Stimulated activated CD4-positive, alpha-beta T cell treated with anti-CD3 and anti-CD28 coated beads, Interleukin-15, amount 100 ng/mL, for 48 hours (primary cell): ENCODE measurements at places on chromosomes 4 and X.
A peak's percentile ranks its signal among the peaks of the same experiment; 100 is the strongest.

- DNase-seq: no peak
Measured at GRCh38 chrX:2595258-2595657, 94.5 kb upstream of the DHRSX start.

GRCh38 chr4:7978489-7978888, 38.8 kb upstream of the AFAP1 start:
- no peak for DNase-seq

- no peak for DNase-seq
Measured at GRCh38 chrX:153398275-153398960, 2.7 kb downstream of the PNMA6E start.

- no peak for DNase-seq
Measured at GRCh38 chrX:108701633-108702032, 34.7 kb downstream of the IRS4 start.

DNA sequence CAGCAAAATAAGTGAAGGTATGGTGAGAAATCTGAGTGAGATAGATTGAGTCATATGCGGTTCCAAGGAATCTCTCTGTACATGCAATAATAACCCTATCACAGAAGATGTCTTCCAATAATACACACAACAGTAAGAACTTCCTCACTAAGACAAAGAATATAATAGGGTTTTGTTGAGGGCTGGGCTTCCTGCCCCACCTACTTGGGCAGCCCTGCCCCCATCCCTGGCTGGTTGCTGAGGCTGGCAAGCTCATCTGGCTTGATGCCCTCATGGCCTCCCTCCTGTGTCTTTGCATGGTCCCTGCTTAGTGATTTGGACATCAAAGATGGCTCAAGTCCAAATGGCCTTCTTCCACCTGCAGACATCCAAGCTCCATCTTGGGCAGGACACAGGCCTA, 2.7 kb downstream of the GEMIN8 start:
- DNase-seq: no peak

DNA sequence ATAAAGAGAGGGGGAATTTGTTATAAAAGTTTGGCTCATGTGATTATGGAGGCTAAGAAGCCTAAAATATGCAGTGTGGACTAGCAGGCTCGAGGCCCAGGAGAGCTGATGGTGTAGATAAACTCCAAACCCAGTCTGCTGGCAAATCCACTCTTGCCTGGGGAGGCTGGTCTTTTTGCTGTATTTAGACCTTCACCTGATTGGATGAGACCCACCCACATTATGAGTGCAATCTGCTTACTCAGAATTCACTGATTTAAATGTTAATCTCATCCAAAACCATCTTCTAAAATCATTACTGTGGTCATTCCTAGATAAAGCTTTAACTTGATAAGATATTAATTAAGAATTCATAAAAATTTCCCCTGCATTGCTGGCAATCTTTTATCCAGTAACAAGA, 473.2 kb downstream of the TMA16 start:
- no peak for DNase-seq

GRCh38 chrX:2867206-2867605, 38.5 kb downstream of the GYG2 start:
- no peak for DNase-seq

DNA sequence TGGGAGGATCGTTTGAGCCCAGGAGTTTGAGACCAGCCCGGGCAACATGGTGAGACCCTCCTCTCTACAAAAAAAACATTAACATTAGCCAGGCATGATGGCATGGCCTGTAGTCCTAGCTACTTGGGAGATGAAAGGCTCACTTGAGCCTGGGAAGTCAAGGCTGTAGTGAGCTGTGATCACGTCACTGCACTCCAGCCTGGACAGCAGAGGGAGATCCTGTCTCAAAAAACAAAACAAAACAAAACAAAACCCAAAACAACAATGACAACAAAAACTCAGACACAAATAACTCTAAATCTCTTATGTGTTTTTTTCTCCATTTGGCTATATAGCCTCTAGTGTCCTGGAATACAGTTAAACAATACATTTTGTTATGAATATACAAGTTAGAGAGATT, 127.3 kb upstream of the STK26 start:
- DNase-seq: no peak

DNA sequence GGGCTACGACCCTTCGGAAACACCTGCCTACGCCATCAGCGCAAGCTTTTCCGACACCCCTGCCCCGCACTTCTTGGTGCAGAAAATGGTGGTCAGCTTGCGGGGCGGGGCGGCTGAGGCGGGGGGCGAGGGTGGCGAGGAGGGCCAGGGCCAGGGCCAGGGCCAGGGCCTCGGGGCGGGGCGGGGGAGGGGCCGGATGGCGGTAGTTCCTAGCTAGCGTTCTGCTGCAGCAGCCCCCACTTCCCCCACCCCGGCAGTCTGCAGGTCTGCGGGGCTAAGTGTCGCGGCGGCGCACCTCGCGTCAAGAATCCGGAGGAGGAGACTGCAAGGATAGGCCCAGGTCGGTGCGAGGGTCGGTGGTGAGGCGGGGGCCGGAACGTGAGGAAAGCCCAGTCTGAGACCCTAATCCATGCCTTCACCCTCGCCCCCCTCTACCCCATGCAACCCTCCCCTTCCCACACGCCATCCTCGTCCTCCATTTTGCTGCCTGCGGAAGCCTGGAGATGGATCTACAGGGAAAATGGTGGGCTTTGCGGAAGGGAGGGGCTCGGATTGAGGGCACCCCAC, 600 bp downstream of the BEX4 start:
- DNase-seq: no peak

GRCh38 chrX:153649178-153649914, 2.3 kb downstream of the DUSP9 start:
- no peak for DNase-seq

DNA sequence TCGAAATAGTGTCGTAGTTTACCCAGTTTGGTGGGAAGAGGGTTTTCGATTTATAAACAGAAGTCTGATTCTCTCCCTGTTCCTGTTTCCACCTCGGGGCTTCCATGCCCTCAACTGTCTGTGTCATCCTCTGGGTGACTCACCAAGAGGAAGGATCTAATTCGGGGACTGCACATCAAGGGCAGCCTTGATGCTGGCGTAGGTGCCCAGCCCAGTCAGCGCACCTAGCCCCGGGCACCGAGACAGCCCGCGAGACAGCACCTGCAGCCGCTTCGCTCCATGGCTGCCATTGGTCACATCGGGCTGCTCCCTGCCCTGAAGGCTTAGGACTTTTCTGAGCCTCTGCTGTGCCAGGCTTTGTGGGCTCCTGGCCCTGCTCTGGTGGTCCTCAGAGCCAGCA, 7.7 kb downstream of the ABCD1 start:
- DNase-seq: no peak

DNA sequence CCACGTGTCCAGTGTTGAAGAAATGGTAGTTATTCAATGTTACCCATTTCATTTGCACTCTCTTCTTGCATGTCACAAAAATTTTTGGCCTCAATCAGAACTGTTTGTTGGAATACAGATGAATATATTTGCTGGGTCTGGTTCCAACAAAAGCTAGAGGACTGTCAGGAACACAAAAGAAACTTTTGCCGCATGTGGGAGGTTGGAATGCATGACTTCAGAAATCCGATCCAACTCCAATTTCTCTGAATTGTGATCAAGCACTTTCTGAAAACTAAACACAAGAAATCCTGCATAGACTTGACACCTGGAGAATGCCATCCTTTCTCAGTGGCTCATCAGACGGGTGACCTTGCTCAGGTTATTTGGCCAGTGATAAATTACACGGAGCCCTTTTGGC, 15.4 kb downstream of the SETD7 start:
- no peak for DNase-seq

DNA sequence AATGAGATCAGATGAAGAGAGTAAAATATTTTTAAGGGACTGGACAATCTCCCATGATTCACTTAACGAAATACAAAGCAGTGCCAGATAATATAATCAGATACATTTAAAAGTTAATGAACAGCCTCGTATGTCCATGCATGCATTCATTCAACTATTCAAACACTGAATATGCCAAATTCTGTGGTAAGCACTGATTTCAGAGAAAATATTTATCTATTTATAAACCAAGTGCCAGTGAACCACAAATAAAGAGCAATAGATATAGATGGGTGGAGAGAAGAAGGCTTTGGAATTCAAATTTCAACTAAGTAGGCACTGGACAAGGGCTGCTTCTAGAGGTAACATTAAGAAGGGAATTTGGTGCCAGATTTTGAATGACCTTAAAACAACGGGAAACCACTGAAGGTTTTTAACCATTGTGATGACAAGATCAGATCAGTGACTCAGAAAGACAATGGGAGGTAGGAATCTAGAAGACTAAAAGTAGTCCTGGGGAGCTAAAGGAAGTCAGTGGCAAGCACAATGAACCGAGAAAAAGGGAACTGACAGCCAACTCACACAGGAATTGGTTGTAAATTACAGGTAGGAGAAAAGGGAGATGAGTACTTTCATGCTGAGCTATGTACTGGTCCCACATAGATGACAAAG, 14.2 kb downstream of the ELOVL6 start:
- DNase-seq: no peak

DNA sequence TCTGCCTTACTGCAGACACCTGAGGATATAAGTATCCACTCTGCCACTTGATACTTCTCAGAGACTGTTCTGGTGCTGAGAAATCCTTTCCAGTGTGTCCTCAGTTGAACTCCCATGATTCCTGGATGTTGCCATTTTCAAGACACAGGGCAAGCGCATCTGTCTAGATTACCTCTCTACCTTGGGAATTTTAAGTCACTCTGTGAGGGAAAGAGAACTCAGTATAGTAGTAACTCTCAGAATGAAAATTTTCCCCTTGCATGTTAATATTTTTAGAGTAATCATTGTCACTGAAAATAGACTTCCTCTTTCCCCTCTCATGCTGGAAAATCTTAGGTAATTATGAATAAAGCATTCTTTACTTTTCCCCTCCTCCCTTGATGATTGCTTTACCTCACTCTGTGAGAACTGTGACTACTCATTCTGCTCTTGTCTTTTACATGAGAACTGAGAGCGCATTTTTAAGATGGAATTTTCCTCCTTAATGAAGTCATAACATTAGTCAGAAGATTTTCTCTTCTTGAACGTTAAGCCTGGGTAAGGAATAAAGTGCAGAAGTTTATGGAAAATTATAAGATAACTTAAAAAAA, 45.0 kb downstream of the TET2 start:
- DNase-seq: no peak

DNA sequence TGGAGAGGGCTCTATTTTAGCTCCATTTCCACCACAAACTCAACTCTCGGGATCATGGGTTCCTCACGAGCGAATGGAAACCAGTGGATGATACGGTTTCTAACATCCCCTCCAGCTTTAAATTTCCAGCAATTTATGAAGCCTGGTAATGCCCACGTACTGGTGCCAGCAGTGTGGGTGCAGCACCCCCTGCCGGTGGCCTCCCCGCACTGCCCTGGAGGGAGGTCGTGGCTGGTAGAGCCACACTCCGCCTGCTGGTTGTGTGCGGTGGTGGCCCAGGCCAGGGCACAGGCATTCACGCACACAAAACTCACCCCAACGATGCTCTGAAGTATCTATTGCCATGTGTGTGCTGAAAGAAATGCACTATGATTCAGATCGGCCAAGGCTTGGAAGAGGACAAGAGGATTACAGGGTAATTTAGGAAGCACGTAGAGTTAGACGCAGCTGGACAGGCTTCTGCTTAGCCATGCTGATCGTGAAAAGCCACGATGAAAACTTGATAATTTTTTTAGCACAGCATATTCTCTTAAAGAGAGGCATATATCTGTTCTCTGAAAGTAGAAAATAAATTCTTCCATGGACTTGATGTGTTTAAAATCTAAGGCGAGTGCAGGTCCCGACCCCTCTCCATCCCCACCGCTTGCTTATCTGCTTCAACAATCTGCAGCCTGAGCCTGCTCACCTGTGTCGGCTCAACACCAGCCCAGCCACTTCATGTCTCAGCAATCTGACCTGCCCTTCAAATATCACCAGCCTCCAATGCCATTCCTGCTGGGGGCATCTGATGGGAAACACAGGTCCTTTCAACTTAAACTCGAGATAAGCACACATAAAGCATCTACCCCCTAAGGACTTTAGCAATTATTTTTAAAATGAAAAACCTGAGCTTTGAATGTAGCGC, 59.1 kb downstream of the SCD5 start:
- peak; percentile 58 for DNase-seq

DNA sequence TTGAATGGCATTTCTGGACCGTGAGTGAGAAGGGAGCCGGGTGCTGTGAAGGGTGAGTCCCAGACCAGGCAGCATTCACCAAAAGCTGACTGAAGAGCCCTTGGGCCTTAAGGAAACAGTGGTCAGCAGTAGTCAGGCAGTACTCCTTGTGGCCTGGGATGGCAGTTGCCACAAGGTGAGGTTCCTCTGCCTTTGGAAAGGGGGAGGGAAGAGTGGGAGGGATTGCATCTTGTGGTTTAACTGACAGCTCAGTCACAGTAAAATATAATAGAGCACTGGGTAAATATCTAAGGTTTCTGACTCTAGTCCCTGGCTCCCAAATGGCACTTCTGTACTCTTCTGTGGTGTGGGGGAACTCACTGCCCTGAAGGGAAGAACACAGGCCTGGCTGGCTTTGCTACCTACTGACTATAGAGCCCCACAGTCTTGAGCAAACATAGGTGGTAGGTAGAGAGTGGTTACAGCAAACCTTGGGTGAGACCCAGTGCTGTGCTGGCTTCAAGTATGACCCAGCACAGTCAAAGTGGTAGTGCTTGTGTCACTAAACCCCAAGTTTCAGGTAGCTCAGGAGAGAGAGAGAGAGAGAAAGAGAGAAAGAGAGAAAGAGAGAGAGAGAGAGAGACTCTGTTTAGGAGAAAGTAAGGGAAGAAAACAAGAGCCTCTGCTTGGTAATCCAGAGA, 154.2 kb downstream of the TEX11 start:
- no peak for DNase-seq

DNA sequence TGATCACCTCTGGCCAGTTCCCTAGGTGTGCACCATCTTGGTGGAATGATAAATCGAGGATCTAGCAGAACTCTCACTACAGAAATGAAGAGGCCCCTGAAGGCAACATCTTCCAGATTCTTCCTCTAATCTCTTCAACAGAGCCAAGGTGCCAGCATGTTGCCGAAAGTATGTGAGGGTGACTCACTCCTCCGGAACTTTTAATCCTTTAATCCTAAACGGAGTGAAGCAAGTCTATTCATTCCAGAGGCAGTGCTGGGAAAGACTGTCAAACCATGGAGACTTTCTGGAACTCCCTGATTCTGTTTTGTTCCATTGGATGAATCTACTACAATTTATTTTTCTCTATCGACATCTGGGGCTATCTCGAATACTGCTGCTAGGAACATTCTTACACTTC, 68.7 kb downstream of the SUPT20HL2 start:
- no peak for DNase-seq

DNA sequence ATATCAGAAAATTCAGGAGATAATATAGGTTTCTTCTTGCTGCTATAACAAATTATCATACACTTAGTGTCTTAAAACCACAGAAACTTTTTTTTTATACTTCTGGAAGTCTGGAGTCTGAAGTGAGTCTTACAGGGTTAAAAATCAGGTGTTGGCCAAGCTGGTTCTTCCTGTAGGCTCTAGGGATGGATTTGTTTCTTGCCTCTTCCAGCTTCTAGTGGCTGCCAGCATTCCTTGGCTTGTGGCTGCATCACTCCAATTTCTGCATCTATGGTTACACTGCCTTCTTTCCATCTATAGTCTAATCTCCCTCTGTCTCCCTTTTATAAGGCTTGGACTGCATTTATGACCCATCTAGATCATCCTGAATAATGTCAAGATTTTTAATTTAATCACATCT, 68.7 kb downstream of the ANTXR2 start:
- DNase-seq: no peak

- DNase-seq: no peak
Measured at GRCh38 chrX:20317873-20318272, 51.2 kb upstream of the RPS6KA3 start.
